LoVo (cell line): ENCODE measurements at places on chromosomes 5 and 9.

DNA sequence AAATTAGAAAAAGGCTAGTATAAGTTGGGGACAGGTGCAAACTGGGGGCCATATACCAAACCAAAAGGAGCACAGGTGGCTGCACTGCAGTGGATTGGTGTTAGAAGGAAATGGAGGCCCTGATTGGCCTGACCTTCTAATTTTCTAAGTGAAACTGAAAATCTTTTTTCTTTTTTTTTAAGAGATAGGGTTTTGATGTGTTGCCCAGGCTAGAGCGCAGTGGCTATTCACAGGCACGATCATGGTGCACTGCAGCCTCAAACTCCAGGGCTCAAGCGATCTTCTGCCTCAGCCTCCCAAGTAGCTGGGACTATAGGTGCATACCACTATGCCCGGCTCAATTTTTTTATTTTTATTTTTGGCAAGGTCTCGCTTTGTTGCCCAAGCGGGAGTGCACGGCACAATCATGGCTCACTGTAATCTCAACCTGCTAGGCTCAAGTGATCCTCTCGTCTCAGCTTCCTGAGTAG lies 9.8 kb upstream of the CCDC69 start:
- DNase-seq = no peak

DNA sequence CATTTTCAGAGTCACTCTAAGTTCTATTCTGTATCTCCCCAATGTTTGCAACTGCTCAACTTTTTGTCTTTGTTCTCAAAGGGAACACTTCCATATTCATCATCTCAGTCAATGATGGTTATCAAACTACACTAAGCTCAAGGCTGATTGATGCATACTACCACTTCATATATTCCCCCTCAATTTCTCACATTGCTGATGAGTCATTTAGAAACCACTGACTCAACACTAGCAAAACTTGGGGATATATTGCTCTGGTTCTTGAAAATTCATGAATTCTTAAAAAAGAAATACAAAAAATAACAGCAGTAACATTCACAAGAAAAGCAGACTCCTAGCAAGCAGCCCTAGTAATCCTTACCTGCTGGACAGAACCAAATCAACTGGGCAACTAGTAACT lies 52.2 kb downstream of the ABHD17B start:
- no peak for DNase-seq

GRCh38 chr9:136364942-136365774 lies 1.6 kb upstream of the DNLZ start:
- DNase-seq = no peak

GRCh38 chr5:130164966-130165365 lies 260.7 kb downstream of the CHSY3 start:
- no peak for DNase-seq

GRCh38 chr5:34722183-34722582 lies 66.1 kb downstream of the RAI14 start:
- no peak for DNase-seq

DNA sequence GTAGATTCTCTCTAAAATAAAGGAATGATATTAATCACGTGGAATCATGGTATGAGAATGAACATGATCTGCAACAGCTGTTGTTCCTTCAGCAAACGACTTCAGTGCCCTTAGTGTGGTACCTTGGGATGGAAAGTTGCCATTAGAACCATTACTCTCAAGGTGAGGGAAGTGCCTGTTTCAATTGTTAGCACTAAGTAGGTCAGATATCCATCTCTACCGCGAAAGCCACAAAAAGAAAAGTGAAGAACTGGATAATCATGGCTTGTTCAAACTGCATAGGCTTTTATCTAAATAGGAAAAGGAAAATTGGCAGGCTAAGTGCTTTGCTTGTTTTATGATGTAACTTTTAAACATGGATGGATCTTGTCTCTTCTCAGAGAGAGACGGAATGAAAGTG lies 380.7 kb downstream of the MRPS30 start:
- no peak for DNase-seq

DNA sequence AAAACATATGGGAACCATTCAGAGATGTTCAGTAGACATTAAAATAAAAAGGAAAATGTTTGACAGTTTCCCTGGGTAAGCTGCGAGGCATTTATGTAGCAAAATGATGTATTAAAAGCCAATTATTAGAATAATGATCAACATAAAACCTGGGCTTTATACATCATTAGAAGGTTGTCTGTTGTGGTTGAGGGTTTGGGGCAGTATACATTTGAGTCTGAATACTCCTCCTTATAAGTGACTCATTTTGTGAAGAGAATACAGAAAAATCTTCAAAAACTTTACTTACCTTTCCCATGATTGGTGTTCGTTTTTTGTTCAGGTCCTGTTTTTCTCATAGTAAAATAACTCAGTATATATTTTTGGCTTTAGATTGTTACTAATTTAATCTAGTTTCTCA lies 119.5 kb downstream of the ZCCHC7 start:
- DNase-seq = no peak

- no peak for DNase-seq
These were observed 18.9 kb downstream of the SLCO4C1 start for GRCh38 chr5:102277144-102277543.

DNA sequence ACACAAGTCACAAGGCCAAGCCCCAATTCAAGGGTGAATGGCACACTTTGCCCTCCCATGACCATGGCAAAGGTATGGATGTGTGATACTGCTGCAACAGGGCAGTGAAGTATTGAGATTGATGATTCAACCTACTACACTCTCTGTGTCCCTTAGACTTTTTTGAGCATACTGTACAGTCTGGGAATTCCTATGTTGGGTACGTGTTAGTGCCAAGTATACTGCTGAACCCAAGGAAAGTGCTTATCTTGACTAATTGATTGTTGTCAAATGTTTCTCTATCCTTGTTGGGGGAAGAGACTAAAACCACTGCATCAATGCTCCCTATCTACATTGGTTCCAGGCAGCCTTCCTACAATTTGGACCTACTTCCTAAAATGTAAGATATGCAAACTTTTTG lies 93.7 kb downstream of the NDFIP1 start:
- DNase-seq = no peak

DNA sequence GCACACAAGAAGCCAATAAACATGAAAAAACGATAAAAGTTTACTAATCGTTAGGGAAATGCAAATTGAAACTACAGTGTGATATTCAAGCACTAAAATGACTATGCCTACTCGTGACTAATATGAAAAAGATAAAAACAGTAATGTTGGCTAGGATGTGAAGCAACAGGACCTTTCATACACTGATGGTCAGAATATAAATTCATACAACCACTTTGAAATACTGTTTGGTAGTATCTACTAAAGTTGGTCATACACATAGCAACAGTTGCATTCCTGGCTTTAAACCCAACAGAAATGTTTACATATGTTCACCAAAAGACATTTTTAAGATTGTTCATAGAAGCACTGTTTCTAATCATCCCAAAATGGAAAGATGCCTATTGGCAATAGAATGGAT lies 24.3 kb downstream of the FBXO38 start:
- no peak for DNase-seq

DNA sequence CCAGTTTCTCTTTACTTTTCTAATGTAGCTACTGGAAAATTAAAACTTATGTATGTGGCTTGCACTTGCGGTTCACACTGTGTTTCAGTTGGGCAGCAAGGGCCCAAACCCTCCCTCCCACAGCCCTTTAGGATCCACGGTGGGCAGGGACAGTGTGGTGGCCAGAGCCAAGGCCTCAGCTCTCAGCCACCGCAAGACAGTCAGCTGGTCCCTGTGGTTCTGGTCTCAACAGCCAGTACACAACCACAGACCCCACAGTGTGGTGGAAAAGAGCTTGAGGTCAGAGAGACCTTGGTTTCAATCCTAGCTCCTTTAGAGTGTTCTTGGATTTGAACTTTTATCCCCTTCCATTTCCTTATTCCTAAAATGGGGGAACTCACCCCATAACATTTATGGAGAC lies 153.0 kb upstream of the SMIM23 start:
- no peak for DNase-seq

GRCh38 chr5:112848116-112848811 lies 12.8 kb upstream of the SRP19 start:
- peak; percentile 74 for DNase-seq

GRCh38 chr5:157324237-157324636 lies 58.3 kb downstream of the CYFIP2 start:
- DNase-seq = no peak

GRCh38 chr9:70073756-70074155 lies 30.1 kb downstream of the MAMDC2 start:
- no peak for DNase-seq

- DNase-seq = no peak
These were observed 220.5 kb downstream of the SLC12A2 start for GRCh38 chr5:128304088-128304487.

DNA sequence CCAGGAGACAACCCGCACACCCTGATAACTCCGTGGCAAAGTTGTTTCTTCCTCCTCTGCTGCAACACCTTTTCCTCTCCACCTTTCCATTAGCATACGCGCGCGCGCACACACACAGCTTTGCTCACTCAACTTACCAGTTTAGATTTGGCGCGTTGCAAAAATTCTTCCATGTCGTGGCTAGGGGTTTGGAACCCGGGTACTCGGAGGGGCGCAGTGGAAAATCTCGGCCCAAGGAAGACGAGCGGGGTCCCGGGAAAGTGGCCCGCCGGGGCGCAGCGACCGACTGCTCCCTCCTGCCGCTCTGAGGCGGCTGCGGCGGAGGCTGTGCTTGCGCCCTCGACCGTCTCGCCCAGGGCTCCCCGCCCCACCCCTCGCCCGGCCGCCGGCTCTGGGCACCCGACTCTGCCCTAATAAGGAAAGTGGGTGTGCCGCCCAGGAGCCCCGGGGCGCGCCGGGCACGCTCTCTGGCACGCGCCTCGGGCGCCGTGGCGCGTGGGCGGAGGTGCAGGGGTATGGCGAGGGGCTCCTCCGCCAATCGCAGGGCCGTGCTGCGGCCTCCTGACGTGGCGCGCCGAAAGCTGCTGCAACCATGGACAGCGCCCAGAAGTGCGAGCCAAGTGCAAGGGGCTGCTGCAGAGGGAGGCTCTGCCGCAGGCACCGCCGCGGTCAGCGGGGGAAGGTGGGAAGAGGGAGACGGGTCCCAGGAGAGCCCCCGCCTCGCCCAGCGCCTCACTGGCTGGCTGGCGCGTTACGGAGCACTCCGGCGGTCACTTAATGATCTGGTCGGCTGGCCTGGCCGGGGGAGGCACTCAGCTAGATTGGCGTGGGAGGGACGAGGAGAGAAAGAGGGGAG lies at the start of gene PRUNE2:
PRUNE2 (minus strand) TSS at position 324 of the 856 bp plus-strand sequence; CDS start at position 173, 151 bp downstream.
- DNase-seq = peak; percentile 58

DNA sequence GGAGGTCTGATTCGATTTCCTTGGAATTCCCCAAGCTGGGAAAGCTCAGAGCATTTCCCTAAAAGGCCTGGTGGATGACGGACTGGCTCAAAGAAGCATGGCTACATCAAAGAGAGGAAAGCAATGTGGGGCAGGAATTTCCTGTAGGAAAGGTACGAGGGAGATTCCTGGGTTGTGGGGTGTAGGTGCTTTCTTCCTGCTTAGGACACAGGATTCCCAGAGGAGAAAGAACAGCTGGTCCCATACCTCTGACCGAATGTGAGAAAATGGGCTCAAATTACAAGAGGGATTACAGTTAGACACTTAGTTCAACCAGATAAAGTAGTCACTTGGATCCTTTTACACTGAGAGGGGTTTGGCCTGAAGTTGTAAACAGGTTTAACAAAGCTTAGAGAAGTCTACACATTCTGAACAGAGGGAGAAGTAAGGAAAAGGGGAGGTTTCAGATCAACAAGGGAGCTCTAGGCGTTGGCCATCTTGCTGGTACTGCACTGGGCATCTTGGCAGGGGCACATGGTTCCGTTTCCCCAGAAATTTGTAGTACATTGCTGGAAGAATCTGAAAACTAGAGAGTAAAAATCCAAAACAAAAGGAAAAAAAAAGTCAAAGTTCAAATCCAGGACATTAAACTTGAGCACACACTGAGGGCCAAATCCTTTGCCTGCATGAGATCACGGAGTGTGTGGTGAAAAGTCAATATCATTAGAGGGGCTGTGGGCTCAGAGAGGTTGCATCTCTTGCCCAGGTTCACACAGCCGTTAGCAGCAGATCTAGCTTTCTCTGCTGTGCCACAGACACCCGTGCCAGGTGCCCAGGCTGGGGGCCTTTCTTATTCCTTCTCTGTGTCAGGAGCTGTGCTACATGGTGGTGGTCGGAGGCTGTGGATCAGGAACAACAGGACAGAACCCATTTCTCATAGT lies 171.3 kb downstream of the RGS3 start:
- no peak for DNase-seq

GRCh38 chr9:106752581-106752980 lies 110.4 kb upstream of the ZNF462 start:
- no peak for DNase-seq
